Retinal pigment epithelial cell (primary cell): ENCODE measurements at places on chromosomes 5 and 9.

- peak; percentile 22 for DNase-seq
Observed at GRCh38 chr5:36696059-36696673, 89.8 kb downstream of the SLC1A3 start.

DNA sequence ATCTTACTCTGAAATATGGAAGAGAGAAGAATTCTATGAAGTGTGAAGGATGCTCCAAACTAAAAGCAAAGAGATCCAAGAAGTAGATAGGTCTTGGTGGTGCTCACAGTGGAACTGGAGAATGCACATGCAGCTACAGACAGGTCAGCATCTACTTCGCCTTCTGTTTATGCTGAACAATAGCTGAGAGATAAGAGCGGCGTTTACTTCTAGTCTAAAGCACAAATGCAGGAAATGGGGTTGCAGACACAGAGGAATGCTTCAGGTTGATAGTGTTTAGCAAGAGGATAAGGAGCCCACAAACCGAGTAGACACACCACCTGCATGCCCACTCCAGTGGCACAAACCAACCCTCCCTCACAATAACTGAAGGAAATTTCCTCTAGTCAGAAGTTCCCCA lies 180.0 kb upstream of the RGMB start:
- no peak for DNase-seq

DNA sequence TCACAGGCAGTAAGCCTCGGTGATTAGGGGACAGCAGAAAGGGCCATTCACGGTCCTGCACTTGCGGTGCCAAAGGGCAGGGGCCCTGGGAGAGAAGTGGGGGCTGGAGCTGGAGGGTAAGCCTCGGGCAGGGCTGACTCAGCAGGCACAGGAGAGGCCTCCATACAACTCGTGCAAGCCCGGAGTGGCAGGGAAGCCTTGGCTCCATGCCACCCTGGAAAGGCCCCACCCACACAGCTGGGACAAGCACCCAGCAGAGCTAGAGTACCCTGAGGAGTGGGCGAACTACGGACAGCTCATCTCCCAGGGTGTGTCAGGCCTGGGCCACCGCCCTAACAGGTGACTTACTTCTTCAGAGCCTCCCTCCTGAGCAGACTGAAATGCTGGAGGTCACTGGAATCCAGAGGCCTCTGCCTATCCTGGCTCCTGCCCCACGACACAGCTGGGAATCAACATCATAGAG lies 5.6 kb upstream of the CAMK2A start:
- no peak for DNase-seq

- no peak for DNase-seq
Observed at GRCh38 chr9:134065612-134066419, 2.0 kb downstream of the BRD3 start.

GRCh38 chr5:19369048-19369447 lies 619.0 kb downstream of the CDH18 start:
- DNase-seq = no peak

DNA sequence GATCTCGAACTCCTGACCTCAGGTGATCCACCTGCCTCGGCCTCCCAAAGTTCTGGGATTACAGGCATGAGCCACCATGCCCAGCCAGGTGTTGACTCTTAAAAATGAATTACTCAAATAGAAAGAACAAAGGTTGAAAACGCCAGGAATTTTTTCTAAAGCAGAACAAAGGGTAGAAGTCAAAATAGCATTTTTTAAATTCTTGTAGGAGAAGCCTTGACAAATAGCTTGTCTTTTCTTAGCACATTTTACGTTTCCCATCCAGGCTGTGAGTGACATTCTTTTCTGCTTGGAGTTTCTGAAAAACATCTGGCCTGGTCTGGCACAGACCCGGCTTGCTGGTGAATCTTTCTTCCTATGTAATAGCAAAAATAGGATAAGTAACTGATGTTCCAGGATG lies 169.4 kb upstream of the ZNF462 start:
- no peak for DNase-seq

- DNase-seq = no peak
Observed at GRCh38 chr5:68729678-68730077, 364.1 kb upstream of the SLC30A5 start.

- DNase-seq = no peak
Observed at GRCh38 chr5:60092671-60093422, 199.3 kb upstream of the PDE4D start.

GRCh38 chr9:112744177-112744576 lies 6.4 kb upstream of the SNX30 start:
- DNase-seq = no peak

- DNase-seq = no peak
Observed at GRCh38 chr9:121648799-121649198, 2.6 kb upstream of the DAB2IP start.

DNA sequence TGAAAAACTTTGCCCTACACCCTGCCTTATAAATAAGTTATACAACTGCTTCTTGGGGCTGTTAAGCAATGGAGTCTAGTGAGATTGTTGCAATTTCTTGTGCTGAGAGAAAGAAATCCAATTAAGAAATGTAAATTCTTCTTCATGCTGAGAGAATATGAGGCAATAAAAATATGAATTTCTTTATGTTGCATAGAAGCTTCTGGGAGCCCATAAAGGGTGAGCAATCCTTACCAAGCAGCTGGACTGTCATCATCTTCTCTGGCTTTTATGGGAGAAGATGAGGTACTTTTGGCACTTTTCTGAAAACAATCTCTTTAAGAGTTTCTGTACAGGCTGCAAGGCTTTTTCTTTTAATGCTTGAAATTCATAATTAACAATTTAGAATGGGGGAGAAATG lies 204.3 kb downstream of the DMRTA1 start:
- no peak for DNase-seq

DNA sequence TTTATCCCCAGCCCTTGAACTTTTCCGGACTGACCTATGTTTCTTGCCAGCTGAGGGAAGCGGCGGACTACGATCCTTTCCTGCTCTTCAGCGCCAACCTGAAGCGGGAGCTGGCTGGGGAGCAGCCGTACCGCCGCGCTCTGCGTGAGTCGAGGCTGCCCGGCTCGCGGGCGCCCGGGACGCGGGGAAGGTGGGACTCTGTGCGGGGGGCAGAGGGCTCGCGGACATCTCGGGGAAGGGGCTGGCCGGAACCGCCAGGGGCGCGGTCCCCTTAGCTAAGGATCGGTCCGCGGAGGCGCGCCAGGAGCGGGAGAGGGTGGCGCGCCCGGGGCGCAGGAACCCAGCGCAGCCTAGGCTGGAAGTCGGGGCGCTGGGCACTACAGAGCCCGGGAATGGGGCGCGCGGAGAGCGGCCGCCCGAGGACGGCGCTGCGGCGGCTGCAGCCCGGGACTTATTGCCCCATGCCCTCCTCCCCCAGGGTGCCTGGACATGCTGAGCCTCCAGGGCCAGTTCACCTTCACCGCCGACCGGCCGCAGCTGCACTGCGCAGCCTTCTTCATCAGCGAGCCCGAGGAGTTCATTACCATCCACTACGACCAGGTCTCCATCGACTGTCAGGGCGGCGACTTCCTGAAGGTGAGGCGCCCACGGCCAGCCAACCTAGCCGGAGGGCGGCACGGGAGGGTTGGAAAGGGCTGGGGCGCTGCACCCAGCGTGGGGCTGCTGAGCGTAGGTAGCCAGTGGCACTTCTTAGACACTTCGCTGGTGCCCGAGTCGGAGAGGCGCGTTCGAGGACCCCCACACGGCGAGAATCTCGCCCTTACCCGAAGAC lies 922 bp downstream of the CRHBP start:
- no peak for DNase-seq

DNA sequence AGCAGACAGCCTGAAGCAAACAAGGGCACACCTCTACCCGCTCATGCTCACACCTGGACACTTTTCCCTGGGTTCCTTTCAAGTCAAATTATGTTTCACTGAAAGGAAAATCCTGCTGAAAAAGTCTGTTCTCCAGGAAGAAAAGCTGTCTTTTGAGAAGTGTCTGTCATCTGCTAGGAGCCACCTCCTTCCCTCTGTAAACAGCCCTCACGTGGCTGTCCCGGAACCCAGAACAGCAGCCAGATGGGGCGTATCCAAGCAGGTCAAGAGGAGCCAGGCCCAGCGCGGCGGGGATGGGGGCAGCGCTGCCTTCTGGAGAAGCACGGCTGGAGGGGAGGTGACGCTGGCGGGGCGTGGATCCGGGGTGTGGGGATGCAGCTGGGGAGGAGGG lies at the start of gene PNPLA7:
Gene PNPLA7 (minus strand): TSS at position 172 of the 391 bp plus-strand sequence. CDS start 205 bp downstream, outside the sequence.
- peak; percentile 39 for DNase-seq

DNA sequence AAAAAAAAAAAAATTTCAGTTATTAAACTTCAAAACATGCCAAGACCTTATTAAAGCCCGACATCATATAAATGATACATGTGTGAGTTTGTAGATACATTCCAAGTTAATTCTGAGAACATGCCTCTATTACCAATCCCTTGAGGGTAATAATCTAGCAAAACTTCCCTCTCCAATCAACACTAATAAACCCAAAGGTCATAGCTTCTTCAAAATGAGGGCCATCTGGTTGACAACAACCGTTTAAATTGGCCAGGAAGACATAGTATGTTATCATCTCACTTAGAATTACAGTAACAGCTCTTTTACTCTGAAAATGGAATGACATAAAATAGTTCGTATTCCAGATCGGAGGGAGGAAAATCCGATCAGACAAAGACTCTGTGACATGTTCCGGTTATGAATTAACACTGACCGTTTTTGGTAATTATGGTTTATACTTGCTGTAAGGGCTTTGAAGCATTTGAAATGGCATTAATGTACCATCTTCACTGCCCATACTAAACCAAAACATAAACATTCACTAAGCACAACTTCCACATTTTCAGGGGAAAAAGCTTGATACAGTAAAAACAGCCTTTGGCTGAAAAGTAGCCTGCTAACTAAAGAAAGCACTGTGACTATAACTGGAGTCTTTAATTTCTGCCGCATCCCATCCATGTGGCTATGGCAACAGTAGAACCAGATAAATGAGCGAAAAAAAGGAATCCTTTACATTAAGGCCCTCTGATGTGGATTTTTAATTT lies 50.3 kb downstream of the ANKH start:
- DNase-seq = no peak

GRCh38 chr9:5976674-5977397 lies 38.6 kb downstream of the RANBP6 start:
- no peak for DNase-seq

GRCh38 chr5:10115669-10116068 lies 134.0 kb downstream of the ATPSCKMT start:
- DNase-seq = no peak

DNA sequence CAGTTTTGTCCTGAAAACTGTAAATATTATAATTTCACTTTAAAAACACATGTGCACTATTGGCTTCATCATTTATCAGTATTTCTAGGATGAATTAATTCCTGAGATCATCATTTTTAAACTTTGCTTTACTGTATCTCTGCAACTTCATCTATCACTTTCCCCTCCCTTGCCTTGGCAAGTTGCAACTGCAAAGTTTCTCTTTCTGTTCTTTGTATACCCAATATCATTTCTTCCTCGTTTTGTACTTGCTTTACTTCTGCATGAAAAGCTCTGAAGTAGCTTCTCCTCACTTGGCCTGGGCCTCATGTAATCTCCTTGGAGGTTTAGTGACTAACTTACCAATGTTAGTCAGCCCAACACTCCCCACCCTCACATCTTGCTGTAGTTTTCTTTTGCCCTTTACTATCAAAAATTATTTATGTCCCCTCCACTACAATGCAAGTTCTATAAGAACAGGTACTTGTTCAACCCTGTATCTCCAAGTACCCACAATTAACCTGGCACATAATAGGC lies 12.8 kb downstream of the C5orf63 start:
- DNase-seq = no peak

GRCh38 chr9:92138157-92138959 lies 23.1 kb upstream of the SPTLC1 start:
- no peak for DNase-seq

GRCh38 chr5:79456890-79457583 lies 56.9 kb downstream of the HOMER1 start:
- DNase-seq = no peak

GRCh38 chr5:124663101-124663506 lies 83.3 kb downstream of the ZNF608 start:
- no peak for DNase-seq

DNA sequence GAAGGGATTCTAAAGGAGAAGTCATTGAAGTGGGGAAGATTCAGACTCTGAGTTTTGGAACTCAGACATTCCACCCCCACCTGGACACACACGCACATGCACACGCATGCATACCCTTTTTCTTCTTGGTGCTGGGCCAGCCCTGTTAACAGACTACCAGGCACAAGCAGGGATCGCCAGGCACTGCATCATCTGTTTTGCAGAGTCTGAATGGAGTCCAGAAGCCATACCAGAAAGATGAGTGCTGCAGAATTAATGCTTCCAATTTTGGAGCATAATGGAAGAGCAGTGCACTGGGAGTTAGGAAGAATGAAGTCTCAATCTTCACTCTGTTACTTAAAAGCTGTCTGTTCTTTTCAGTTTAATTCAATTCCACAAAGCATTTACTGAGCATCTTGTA lies 95.5 kb downstream of the PDE8B start:
- no peak for DNase-seq

GRCh38 chr5:98510143-98510985 lies 263.1 kb upstream of the RGMB start:
- no peak for DNase-seq

DNA sequence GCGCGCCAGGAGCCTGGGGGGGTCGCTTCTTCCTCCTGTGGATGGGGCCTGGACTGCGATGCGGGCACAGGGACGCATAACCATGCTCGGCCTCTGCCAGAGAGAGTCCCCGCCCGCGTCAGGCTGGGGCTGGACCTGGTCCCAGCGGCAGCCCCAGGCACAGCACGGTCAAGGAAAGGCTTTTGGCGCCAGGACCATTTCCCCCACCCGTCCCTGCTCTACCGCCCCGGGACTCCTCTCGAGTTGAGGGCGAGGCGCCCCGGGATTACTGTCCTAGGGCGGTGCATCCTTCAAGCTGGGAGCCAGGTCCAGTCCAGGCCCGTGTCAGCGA lies 341 bp downstream of the MXD3 start:
- no peak for DNase-seq

DNA sequence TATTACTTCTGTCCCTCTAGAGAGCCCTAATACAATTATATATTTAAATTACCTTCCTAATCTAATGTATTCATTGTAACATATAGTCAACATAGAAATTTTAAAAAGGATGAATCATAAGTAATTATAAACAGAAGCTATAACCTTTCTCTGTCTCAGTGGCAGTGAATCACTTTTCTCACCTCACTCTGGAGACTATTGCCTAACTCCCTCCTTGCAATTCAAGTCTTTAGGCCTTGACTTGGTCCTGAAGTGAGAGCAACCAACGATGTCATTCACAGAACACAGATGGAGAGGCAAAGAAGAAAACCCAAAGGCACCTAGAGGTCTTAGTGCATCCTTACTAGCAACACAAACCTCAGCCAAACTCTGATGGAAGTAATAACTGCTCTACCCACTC lies 133.3 kb upstream of the DPYSL3 start:
- DNase-seq = no peak

DNA sequence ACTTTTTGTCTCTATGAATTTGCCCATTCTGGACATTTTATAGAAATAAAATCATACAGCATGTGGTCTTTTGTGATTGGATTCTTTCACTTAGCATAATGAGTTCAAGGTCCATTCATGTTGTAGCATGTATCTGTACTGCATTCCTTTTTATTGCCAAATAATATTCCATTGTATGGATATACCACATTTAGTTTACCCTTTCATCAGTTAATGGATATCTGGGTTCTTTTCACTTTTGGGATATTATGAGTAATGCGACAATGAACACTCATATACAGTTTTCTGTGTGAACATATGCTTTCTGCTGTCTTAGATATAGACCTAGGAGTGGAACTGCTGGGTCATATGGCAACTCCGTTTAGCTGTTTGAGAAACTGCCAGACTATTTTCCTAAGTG lies 41.3 kb upstream of the MAST4 start:
- no peak for DNase-seq
